ENCODE measurements at places on chromosomes 6 and 20.

- ATAC-seq: no peak
Observed at GRCh38 chr6:32167761-32168262, 3.4 kb downstream of the EGFL8 start.

- ATAC-seq: no peak
Observed at GRCh38 chr6:109226353-109226752, 131.0 kb downstream of the CEP57L1 start.

GRCh38 chr6:1406306-1407072 lies 17.1 kb downstream of the FOXF2 start:
- no peak for ATAC-seq

DNA sequence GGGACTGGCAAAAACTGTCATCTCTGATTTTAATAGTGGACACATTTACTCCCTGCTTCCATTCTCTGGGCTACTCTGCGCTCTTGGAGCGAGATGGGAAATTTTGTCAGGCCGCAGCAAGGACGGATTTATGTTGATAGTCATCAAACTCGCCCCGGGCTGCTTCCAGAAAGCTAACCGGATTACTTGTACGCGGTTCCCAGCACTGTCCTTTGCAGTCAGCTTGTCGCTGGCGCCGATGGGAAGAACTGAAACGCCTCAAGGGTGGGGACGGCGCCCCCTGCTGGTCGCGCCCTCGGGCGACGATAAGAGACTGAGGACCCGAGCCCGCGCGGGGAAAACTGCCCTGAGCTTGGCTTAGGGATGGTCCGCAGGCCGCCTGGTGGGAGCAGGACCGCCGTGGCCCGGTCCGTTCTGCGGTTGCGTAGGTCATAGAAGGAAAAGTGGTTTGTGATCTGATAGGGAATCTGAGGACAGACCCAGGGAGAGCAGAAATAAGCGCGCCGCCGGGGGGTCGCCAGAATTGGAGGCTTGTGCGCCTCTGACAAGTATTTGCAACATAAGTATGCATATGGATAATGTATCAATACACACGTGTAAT lies 984 bp upstream of the ABT1 start:
- ATAC-seq: peak; percentile 89

- no peak for ATAC-seq
Observed at GRCh38 chr6:128112494-128112893, 211.6 kb upstream of the THEMIS start.

DNA sequence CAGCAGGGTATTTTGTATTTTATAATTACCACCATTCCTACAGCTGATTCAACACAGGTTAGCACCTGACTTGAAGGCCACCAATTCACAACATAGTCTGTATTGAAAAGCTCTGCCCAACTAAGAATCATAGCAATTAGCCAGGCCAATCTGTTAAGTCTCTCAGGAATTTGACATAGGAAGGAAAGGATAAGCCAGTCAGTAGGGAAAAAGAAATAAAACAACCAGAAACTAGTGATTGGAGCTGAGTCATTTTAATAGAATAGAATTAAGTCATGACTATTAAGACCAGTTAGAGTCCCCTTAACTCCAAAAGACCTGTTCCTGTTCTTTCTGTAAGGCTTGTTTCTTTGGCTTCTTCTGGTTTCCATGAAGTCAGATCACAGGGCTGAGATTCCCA lies 8.1 kb downstream of the RANBP9 start:
- no peak for ATAC-seq

GRCh38 chr6:39441301-39441700 lies 118.8 kb upstream of the KCNK16 start:
- ATAC-seq: no peak

DNA sequence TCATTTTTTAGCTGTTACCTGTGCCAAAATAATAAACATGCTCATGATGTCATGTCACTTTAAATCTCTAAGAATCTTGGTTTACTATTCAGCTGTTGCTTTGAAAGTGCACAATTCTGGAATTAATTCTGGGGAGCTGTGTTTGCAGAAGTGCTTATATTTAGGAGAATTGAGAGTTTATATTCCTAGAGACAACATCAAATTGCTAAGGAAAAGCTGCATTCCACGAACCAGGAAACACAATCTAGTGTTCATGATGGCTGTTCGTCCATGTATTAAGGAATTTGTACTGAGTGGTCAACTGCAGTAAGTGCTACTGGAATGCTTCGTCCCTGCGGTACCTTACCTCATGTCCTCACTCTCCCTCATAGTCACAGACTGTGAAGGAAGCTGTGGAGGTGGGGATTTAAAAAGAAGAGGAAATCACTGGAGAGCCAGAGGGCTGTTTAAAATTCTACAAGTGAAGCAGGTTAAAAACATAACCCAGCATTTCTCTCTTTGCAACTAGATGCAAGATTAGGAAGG lies 161.0 kb downstream of the TRMT11 start:
- no peak for ATAC-seq

GRCh38 chr6:106090001-106090400 lies 3.9 kb downstream of the PRDM1 start:
- ATAC-seq: peak; percentile 45

- ATAC-seq: no peak
Observed at GRCh38 chr6:99495466-99495865, 19.8 kb downstream of the USP45 start.

DNA sequence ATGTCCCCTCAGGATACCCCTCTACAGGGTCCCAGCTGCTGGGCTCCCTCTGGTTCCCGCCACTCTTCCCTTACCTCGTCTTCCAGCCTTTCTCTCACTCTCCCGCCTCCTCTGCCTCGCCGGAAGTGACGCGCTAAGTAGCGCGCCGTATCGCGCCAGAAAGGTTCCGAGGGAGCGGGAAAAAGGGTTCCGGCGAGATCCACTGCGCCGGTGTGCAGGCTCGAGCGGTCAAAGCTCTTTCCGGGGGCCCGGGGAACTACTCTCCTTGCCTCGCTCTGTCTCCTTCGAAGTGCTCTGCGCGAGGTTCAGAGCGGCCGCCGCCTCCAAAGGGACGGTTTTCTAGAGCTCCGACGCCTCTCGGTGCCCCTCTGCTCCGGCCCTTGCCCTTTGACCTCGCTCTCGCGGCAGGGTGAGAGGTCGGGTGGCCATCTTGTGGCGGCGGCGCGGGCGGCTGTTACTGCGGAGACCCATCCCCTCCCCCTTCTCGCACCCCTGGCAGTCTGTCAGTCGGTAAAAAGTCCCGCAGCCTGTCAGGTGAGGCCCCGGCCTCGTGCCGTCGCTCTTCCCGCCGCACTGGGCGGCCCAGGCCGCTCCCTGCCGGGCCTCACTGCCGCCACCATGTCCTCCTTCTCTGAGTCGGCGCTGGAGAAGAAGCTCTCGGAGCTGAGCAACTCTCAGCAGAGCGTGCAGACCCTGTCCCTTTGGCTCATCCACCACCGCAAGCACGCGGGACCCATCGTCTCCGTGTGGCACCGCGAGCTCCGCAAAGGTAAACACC lies at the start of the genes RPRD1B and TTI1:
RPRD1B (plus strand) TSS at position 417 of the 778 bp plus-strand sequence; CDS start at position 619, 202 bp downstream.
TTI1 (minus strand) TSS at position 127 of the 778 bp plus-strand sequence. CDS start 19,640 bp downstream, outside the sequence.
- ATAC-seq: peak; percentile 94

- no peak for ATAC-seq
Observed at GRCh38 chr20:8837396-8837795, 231.5 kb upstream of the PLCB4 start.

DNA sequence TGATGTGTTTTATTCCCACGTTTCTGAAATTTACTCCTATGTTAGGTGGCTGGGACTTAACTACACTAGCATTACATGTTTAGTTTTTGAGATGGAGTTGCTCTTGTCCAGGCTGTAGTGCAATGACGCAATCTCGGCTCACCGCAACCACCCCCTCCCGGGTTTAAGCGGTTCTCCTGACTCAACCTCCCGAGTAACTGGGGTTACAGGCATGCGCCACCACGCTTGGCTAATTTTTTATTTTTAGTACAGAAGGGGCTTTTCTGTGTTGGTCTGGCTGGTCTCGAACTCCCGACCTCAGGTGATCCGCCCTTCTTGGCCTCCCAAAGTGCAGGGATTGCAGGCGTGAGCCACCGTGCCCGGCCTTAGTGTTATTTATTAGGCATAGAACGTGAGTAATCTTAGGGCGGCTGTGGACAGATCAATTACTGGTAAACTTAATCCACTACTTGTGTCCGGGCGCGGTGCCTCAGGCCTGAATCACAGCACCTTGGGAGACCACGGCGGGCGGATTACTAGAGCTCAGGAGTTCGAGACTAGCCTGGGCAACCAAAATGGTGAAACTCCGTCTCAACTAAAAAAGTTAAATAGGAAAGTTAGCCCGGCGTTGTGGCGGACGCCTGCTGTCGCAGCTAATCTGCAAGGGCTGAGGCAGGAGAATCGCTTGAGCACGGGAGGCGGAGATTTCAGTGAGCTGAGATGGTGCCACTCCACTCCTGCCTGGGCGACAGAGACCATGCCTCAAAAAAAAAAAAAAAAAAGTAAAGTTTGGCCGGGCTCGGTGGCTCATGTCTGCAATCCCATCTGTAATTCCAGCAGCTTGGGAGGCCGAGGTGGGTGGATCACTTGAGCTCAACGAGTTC lies 123.7 kb upstream of the BTN3A2 start:
- no peak for ATAC-seq

GRCh38 chr6:158663625-158664165 lies 13.8 kb downstream of the SYTL3 start:
- ATAC-seq: no peak

- peak; percentile 45 for ATAC-seq
Observed at GRCh38 chr6:43584892-43585570, 9.0 kb downstream of the POLH start.

GRCh38 chr6:43973357-43973756 lies 153.9 kb downstream of the MRPL14 start:
- ATAC-seq: no peak

DNA sequence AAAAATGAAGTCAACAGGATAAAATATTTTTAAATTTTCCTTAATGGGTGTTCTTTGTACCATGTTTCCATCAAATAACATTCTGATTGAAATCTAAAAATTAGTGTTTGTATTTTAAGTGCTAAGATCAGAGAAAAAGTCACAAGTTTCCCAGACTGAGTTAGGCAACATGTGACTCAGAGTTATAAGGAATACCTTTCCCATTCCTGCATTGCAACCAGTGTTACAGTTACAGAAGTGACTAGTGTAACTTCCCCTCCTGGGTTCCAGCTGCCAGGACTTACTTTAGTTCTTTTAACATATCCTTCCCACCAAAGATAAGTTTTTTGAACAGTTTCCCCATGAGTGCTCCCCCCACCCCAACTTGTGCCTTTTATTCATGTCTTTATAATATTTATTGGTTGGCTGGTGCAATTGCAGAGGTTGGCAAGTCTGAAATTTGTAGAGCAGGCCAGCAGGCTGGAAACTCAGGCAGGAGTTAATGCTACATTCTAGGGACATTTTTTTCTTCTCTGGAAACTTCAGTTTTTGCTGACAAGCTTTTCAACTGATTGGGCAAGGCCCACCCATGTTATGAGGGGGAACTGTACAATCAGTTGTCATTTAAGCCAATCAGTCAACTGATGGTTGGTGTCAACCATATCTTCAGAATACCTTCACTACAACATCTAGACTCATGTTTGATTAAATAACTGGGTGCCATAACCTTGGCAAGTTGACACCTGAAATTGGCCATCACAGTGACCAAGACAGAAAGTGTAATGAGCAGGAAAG lies 22.9 kb upstream of the ESR1 start:
- ATAC-seq: no peak

GRCh38 chr20:62611819-62612218 lies 30.5 kb upstream of the SLCO4A1 start:
- no peak for ATAC-seq

DNA sequence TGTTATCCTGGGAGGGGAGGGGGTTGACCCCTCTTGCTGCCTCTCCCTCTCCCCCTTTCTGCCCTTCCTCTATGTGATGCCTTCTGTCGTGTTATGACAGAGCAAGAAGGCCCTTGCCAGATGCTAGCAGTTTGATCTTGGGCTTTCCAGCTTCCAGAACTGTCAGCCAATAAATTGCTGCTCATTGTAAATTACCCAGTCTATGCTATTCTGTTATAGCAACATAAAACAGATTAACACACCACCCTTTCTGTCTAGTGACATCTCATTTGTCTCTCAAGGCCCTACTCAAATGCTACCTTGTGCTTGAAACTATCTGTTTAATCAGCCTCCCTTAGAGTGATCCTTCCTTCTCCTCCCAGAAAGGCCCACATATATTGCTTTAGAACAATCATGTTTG lies 16.4 kb upstream of the MAP3K4 start:
- ATAC-seq: no peak

- ATAC-seq: no peak
Observed at GRCh38 chr6:162539321-162539720, 188.2 kb downstream of the PRKN start.

- ATAC-seq: no peak
Observed at GRCh38 chr20:36467076-36467999, 74.0 kb upstream of the MYL9 start.

DNA sequence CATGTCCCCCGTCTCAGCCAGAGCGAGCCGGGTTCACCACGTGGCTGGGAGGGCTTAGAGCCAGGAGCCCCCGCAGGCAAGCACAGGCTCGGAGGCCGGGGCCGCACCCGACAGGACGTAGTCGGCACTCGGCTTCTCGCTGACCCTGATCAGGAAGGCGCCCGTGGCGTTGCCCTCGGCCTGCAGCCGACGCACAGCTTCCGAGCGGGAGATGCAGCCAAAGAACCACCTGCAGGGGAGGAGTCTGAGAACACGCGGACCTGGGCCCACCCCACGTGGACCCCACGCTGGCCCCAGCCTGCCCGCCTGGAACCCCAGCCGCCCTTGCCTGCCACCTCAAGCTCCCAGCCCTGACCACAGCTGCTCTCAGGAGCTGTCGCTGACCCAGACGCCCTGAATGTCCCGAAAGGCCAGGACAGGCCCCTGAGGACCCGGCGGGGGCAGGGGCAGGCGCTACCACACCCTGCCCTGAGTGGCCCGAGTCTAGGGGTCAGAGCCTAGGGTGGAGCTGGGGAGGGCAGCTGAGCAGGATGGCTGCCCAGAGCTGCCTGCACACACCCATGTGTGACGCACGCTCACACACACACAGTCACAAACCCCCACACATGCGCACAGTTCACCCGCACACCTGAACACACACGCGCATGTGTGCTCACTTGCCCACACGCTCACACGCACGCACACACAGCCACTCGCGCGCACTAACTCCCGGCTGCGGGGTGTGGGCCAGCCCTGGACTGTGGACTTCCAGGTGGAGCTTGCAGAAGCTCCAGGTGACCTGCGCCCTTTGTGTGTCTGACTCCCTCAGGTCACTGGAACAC lies 2.1 kb downstream of the PTK6 start:
- no peak for ATAC-seq

DNA sequence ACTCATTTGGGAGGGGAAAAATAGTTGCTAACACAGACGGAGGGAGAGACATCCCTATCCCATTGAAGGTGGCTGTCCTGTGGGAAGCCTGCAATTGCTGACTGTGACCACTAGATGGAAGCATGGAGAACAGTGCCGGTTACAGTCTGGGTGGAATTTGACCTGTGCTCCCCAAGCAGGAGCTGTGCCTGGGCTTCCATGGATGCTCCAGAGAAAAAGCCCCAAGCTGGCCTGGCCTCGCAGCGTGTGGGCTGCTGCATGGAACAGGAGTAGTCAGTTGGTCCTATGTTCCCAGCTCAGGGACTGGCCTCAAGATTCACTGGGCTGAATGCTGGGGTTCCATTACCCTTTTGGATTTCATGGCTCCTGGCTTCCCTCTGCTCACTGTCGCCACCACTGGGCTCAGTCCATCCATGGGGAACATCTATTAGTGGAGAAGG lies 116.3 kb upstream of the CHD6 start:
- ATAC-seq: peak; percentile 65

GRCh38 chr6:54426995-54427394 lies 118.8 kb downstream of the TINAG start:
- ATAC-seq: no peak

- no peak for ATAC-seq
Observed at GRCh38 chr6:12709556-12710232, 6.9 kb upstream of the PHACTR1 start.

Measured in SK-N-SH treated with all-trans-retinoic acid at 6 μM for 48 hours (cell line).